ENCODE measurements at places on chromosomes 2 and 18. TPM values are rescaled to one million over a fixed set of nuclear protein-coding genes. Genes with fewer than 3 reads are reported as not detected.

Gene NFATC1
- total RNA-seq: 3.0 TPM

Gene ACVR1C
- 0.63 TPM for total RNA-seq

Gene POMC
- 0.63 TPM for total RNA-seq

Gene ASNSD1
- total RNA-seq: 95.7 TPM

Gene SEH1L
- 52.2 TPM for total RNA-seq

Gene DYNAP
- not detected for total RNA-seq

Gene WDSUB1
- total RNA-seq: 8.7 TPM

Gene MAP3K19
- not detected for total RNA-seq

Gene CHRND
- total RNA-seq: not detected

Gene ALPI
- not detected for total RNA-seq
